ENCODE measurements at places on chromosomes 12 and 14. TPM values are rescaled to one million over a fixed set of nuclear protein-coding genes. Genes with fewer than 3 reads are reported as not detected.

DNA sequence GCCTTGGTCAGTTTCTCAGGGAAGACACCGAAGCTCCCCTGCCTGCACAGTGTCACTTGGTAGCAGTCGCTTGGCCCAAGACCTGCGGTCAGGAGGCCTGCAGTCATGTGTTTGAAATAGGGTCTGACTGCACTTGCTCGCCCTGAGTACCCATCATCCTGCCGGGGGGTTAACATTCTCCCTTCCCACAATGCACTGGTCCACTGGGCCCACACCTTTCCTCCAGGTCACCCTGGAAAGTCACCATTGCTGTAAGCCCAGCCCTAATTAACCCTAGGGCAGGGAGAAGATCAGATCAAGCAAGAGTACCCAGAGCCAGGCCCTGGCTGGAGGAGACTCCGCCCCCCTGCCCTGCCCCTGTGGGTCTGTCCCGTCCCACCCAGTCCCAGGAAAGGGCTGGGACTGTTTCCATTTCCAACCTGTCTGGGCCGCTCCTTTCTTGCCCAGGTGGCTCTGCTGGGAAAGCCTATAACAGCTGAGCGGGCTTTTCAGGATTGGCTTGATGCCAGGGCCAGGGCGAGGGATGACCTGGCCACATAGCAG, 87.1 kb downstream of the ZFP36L1 start:
- peak; percentile 92 for DNase-seq

DNA sequence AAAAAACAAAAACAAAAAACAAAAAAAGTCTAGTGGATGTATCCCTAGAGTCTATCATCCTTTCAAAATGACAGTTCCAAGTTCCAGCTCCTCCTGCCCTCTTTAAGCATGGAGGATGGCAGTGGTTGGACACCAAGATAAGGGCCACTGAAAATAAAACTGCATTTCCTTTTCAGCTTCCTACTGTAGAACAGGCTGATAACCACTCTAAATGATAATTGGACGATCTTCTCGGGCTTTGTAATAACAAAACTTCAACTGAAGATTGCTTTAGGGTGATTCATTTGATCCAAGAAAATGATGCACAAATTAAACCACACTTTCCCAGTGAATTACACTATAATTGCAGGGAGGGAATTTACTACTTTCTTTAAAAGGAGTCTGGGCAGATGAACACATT, 42.2 kb upstream of the CRACR2A start:
- DNase-seq: no peak

- DNase-seq: no peak
Observed at GRCh38 chr12:30989754-30990153, 63.2 kb downstream of the TSPAN11 start.

DNA sequence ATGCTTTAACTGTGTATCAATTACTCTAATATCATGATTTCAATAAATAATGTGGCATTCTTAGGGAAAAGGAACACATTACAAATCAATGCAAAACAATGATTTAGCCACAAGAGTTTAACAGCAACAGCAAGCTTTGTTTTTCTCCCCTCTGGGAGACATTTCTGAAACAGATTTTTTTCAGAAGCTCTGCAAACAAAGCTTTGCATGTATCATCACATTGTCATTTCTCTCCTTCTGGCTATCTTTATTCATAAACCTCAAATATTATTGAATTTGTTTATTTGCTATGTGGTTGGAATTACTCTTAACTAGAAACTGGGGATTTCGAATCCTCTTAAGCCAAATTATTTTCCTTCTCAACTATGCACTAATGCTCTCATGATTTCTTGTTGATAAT, 278.4 kb upstream of the ATXN7L3B start:
- no peak for DNase-seq

DNA sequence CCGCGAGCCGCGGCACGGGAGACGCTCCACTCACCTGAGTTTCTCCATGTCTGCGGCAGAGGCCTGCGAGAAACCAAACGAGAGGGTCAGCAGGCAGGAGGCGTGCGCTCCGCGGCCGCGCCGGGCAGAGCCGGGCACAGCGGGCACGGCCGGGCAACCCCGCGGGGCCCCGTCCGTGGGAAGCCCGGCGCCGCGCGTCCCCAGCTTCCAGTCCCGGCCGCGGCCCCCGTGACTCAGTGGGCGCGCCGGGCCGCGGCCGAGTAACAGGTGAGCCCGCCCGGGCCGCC, 19.4 kb downstream of the BEGAIN start:
- no peak for DNase-seq

GRCh38 chr12:130764073-130764472, 48.0 kb upstream of the RIMBP2 start:
- DNase-seq: peak; percentile 4

The AVPR1A gene
- not detected for total RNA-seq

The CATSPERB gene
- 2.1 TPM for total RNA-seq

The AKAP6 gene
- total RNA-seq: 4.2 TPM
